ENCODE measurements at places on chromosomes 11 and 22. TPM values are rescaled to one million over a fixed set of nuclear protein-coding genes. Genes with fewer than 3 reads are reported as not detected.

DNA sequence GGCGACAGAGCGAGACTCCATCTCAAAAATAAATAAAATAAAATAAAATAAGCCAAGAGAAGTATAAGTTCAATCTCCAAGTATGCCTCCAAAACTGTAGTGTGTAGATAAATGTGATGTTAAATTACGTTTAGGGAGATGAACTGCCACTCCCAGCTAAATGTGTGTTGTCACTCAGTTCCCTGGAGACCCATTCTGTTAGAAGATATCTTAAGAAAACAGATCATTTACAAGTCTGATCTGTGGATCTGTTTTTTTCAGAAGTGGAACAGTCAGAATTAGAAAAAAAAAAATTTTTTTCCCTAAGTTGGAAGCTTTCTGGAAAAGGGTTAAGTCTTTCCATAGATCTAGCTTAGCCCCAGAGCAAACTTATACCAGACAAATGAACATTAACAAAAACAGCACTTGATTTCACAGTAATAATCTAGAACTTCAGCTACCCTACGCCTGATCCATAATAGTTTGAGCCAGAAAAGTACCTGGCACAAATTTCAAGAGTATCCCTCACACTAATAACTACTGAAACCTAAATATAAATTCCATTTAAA, 18.2 kb downstream of the CELF1 start:
- H3K27ac ChIP-seq, result peak overlapping the region; percentile 27
- no peak overlapping the region for H3K4me3 ChIP-seq
- H3K27me3 ChIP-seq, result no peaks in the 10 kb centered on the region
- H3K4me1 ChIP-seq, result peaks cover 40% of the 10 kb centered on the region
- no peak for DNase-seq
- no peaks in the 10 kb centered on the region for H3K36me3 ChIP-seq

- peak; percentile 97 for DNase-seq
- peaks cover 13% of the 10 kb centered on the region for H3K4me1 ChIP-seq
- peak within 1 kb of the TSS; percentile 98 for H3K27ac ChIP-seq
- H3K27me3 ChIP-seq, result no peaks in the 10 kb centered on the region
- peaks cover 7% of the 10 kb centered on the region for H3K36me3 ChIP-seq
- peak within 1 kb of the TSS; percentile 97 for H3K4me3 ChIP-seq
Observed at GRCh38 chr22:31943978-31944699, at the start of gene YWHAH. TSS of gene YWHAH (plus strand) at chr22:31944535. CDS start at chr22:31944734, 199 bp downstream.

GRCh38 chr11:71342116-71342515, 89.7 kb upstream of the SHANK2 start:
- no peaks in the 10 kb centered on the region for H3K36me3 ChIP-seq
- no peak overlapping the region for H3K4me3 ChIP-seq
- no peak for DNase-seq
- no peak overlapping the region for H3K27ac ChIP-seq
- H3K27me3 ChIP-seq, result peaks cover 3% of the 10 kb centered on the region

Gene FZD4
- 4.1 TPM for total RNA-seq

Gene SLC7A4
- 0.26 TPM for total RNA-seq
